HT-29 (cell line): ENCODE measurements at places on chromosomes 2 and 18. TPM values are rescaled to one million over a fixed set of nuclear protein-coding genes. Genes with fewer than 3 reads are reported as not detected.

The ILKAP gene
- 27.5 and 28.1 TPM in 2 replicates for total RNA-seq

The AOX1 gene
- not detected in 2 replicates for total RNA-seq

GRCh38 chr2:96320728-96321622, 4.1 kb upstream of the ITPRIPL1 start:
- peak; percentile 18 for DNase-seq

GRCh38 chr2:191598296-191598695, 79.6 kb upstream of the NABP1 start:
- DNase-seq: no peak

DNA sequence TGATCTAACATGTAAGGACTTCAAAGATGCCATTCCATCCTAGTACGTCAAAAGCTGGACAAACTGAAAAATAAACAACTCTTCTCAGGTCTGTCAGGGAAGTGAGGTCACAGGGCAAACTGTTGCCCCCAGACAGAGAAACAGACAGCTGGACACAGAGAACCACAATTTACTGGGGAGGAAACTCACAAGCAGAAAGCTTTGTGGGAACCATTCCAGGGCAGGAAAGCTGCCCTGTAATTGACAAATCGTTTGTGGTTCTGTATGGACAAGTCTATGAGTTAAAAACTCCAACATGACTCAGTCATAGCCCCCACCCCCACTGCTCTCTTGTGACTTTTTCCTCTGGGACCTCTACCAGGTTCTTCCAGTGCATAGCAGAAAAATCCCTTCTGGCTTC, 28.4 kb downstream of the MCEE start:
- DNase-seq: no peak
